ENCODE measurements at places on chromosomes 3 and 15.

- no peak for DNase-seq
Measured at GRCh38 chr3:50503504-50504342, at the start of gene CACNA2D2. TSS of gene CACNA2D2 (minus strand) at chr3:50503634. CDS start at chr3:50503423, 211 bp downstream.

DNA sequence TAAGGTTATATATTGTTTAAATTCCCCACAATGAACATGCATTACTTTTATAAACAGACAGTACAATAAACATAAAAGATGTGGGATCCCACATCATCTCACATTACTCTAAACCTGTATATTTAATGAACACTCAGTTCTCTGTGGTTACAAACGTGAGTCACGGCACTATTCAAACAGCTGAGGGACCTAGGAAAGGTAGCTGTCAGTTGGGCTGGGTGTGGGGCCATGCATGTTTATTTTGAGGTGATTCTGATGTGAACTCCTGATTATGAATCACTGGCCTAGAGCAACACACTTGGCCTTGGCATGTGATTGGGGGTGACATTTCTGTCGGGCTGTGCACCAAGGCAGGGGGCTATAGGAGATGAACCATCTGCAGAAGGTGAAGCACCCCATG, 147.6 kb upstream of the HACD2 start:
- DNase-seq: no peak

DNA sequence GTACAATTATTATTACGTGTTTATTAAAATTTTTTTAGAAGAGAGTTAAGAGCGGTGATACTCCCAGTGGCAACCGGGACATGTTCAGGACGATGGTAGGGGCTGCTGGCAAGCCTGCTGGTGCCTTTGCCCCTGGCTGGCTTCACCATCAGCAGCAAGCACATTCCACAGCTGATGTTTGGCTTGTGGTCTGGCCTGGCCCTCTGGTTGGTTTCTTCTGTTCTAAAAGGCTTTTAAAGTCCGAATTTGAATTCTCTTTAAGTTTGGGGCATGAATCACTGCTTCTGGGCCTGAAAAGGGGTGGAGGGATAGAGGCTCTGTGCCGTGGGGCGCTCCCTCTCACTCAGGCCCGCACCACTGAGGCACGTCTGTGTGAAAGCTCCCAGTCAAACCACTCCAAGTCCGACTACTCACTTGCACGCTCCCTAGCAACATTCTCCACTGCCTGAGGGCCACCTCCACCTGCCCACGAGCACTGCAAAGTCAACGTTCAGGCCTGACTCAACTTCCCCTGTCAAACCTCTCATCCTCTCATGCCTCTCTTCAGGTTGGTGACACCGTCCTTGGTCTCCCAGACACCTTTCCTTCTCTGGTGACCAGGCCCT, 10.1 kb downstream of the ITGA11 start:
- DNase-seq: no peak

- no peak for DNase-seq
Measured at GRCh38 chr15:29952225-29952624, 130.0 kb upstream of the TJP1 start.

- no peak for DNase-seq
Measured at GRCh38 chr3:23372285-23372684, 169.2 kb downstream of the UBE2E2 start.

DNA sequence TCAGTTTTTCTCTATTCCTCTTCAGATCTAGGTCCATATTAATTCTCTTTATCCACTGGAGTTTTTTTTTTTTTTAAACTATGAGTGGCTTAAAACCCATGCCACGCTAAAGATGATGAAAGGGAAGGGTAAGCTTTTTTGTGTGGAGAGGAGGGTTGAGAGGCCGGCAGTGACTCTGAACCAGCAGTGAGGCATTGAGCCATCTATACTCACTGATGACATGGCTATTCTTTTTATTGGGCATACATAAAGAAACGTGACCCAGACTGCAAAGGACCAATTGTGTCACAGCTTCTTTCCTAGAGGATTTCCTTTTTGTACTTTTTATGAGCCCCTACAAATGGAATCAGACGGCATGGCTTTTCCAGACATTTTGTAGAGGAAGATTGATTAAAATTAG, 662.2 kb downstream of the AGBL1 start:
- DNase-seq: no peak

GRCh38 chr3:129934234-129935123, 40.0 kb upstream of the TRH start:
- peak; percentile 37 for DNase-seq
